ENCODE measurements at places on chromosomes 5 and 9.

DNA sequence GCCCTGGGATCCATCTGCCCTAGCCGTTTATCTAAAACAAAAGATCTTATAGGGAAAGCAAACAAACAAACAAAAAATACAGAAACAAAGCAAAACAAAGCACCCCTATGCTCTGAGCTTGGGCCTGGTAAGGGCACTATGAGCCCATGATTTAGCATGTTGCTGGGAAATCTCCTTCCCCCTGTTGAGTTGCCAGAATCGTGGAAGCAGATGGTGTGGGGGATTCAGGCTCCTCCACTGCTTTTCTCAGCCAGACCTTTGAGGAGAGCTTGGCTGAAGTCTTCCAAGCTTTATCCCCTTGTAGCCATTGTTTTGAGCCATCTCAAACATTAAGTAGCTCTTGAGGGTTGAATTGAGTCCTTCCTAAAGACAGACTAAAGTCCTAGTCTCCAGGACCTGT lies 29.9 kb downstream of the TMC1 start:
- no peak for DNase-seq

- DNase-seq, result no peak
Measured at GRCh38 chr9:134881313-134881670, 682 bp downstream of the FCN2 start.

GRCh38 chr9:69801989-69802388 lies 18.6 kb upstream of the CFAP95 start:
- no peak for DNase-seq

GRCh38 chr5:127673117-127673800 lies 24.4 kb downstream of the CTXN3 start:
- DNase-seq, result no peak

GRCh38 chr9:95189251-95190098 lies 128.0 kb downstream of the FANCC start:
- DNase-seq, result peak; percentile 54

GRCh38 chr5:144472221-144472620 lies 301.5 kb downstream of the KCTD16 start:
- DNase-seq, result no peak

- DNase-seq, result no peak
Measured at GRCh38 chr9:27117489-27118135, 8.6 kb downstream of the TEK start.

- DNase-seq, result no peak
Measured at GRCh38 chr5:33369485-33370465, 71.0 kb upstream of the TARS1 start.

DNA sequence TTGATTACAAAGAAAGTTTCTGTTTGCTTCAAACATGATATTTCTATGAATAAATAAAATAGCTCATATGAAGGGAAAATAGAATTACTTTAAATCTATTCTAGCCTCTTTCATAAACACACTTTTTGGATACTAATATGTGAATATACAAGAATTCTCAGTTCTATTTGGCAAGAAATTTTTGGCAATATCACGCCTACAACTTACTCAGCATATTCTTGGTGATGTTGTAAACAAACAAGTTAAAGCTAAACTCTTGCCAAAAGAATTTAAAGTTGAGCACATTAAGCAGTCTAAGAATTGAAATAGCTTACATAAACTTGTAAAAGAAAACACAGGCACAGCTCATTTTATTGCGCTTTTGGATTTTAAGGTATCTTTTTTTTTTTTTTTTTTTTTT lies 209.8 kb downstream of the CDH12 start:
- DNase-seq, result no peak

DNA sequence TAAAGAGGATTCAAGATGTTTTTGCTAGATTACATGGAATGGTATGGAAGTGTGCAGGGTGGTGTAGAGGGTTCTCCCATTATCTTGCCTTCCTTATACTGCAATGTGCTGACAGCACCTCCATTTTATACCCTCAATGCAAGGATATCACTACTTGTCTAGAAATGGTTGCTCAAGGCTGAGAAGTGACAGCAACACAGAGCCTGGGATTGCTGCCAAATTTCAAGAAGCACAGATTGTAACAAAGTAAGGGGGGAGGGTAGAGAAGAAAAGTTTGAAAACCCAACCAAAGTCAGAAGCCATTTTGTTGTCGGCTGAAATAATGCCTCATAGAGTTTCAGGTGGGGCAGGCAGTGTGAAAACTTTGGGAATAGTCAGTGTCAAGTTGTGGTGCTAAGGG lies 29.8 kb downstream of the PCDHAC2 start:
- no peak for DNase-seq

DNA sequence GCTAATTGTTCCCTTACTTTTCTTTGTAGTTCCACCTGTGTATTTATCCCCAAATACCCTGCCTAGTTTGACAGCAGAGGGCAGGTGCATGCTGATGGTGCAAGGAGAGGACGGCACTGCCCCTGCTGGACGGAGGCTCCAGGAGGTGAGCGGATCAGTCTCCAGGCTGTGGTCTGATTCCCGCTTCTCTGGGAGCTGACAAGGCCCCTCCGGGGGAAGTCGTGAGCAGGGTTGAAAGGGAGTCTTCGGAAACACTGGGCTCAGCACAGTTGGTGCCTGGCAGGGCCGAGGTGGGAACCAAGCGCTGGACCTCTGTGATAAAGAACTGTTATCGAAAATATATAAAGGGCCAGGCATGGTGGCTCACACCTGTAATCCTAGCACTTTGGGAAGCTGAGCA lies 52.9 kb downstream of the RASGEF1C start:
- DNase-seq, result no peak

DNA sequence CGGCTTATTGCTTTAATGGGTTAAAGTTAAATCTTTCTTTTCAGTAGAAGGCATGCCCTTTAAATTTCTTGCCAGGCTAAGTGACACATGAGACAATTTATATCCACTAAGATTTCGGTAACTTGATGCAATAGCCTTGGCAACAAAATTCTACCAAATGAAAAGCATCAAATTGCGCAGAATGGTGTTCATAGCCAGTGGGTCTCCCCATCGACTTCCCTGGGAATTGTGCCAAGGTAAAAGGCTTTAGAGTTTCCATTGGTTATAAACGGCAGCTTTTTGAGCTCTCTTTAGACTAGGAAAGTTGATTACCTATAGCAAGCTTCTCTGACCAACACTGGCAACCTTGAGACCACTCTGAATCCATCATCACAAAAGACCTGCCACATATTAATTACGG lies 358.4 kb downstream of the ARRDC3 start:
- DNase-seq, result no peak

DNA sequence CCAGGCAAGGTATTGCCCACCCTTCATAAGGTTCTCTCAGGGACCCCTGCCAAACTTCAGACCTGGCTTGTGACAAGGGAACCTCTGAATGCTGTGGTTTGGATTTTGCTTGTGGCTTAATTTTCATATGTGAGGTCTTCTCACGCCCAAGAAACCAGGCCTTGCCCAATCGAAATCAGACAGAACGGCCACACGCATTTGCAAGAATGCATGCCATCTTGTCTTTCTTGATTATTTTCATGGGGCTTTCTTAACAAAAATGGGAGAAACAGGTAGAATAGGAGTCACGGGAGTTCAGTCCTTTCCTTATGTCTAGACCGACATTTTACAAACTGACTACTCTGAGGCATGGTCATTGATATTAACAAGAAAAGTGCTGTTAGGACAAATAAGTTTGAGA lies 170.2 kb upstream of the PAPPA start:
- DNase-seq, result no peak

- DNase-seq, result no peak
Measured at GRCh38 chr9:131754846-131755245, 15.0 kb upstream of the RAPGEF1 start.

DNA sequence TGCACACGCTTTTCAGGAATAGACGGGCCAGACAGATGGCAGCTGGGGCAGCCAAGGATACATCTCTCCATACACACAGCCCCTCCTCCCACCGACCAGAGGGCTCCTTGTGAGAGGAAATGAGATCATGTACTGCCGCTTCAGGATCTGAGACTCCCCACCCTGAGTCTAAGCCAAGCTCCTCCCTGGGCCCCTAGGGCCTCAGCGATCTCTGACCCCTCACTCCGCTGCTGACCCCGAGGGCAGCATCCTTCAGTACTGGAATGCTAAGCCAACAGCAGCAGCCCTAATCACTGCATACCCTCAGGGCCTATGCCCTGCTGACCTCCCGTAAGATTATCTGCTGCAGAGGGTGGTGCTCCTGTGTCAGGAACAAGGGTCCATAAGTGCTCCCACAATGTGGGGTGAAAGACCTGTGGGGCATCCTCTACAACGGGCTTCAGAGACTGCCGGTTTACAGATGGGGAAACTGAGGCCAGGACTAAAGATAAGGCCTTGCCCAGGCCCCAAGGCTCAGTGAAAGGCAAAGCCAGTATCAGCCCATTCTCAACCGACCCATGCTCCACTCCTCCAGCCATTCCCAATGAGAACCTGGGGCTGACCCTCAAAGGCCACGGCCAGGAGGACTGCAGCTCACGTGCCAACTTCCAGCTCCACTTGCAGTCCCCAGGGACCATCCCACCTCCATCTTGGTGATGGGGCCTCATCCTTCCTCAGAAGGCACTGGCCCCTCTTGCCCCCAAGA lies 37.5 kb downstream of the BICD2 start:
- DNase-seq, result no peak

DNA sequence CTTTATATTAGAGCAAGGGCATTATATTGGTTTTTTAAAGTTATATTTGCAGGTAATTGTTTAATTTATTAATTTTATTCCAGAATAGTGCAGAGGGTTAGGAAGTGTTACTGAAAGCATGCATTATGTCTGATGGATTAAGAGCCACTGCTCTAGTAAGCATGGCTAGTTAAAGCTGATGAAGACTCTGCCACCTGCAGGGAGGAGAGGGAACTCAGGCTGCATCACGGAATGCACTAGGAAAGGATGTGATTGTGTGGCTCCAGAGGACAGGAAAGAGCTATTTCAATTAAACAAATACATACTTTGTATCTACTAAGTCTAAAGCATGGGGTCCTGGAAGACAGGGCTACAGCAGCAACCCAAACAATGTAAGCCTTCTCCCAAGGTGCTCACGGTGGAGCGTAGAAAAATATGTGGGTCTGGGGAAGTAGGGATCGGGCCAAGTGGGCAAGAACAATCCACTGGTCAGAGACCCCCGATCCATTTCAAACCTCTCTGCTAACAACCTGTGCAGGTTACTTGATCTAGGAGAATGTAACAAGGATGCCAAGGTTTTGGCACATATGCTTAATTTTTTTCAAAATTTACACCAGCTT lies 15.3 kb upstream of the GRXCR2 start:
- DNase-seq, result peak; percentile 14

DNA sequence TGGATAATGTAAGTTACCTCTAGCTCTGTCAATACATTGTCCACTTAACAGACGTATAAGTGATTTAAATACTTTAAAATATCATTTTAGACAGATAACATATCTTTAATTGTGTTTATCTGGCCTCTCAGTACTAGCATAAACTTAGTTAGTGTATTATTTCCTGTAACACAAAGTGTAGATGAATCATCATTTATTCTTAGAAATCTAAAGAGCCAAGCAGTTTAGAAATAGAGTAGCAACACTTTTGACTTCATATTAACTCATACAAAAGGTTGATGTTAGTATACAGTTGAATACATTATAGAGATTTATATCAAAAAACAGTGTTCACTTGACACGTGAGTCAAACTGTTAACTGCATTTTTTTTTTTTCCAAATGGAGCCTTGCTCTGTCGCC lies 18.0 kb downstream of the NCBP1 start:
- DNase-seq, result no peak

GRCh38 chr5:96384353-96384752 lies 48.7 kb downstream of the PCSK1 start:
- no peak for DNase-seq

DNA sequence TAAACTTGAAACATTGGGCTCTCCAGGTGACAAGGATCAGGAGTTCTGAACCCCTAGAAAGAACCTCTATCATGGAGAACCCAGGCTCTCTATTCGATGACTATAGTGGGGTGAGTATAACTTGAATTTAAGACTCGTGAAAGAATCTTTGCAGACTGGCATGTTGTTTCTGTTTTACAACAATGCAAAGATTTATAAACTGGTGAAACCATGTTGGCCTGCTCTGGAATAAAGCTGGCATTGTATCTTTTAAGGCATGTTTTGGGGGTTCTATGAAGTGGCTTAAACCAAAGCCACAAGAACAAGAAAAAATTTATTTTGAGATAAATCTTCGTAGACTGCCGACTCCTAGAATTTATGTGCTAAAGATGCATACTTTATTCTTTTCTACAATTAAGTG lies 9.8 kb upstream of the GDNF start:
- no peak for DNase-seq

DNA sequence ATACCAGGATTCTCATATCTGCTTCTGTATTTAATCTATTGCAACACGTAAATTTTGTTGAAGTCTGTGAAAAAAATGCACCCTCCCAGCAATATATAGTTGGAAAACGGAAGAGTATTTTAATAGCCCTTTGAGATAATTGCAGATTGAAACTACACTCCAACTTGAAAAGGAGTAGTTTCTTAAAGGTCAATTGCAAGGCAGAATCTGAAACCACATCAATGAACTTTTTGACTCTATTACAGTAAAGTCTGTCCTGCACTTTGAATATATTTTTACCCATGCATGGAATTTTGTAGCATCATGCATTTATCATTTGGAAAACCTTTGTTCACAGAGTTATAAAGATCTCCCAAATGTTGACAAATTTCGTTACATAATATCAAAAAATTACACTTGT lies 311.6 kb upstream of the NREP start:
- no peak for DNase-seq

DNA sequence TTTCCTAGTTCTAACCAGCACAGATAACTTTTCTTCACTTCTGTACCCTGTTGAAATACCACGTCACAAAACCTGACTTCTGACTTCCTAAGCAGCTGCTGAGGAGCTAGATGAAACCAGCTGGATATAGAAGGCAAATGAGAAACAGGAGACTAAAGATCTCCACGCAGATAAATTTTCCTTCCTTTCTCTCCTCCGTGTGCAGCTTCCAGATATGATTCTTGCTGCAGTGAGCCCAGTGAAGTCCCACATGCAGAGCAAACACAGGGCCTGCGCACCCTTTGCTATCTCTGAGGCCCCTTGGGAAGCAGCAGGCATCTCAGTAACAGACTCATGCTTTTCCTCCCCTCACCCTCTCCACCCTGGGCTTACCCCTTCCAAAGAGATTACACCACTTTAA lies 1638.3 kb downstream of the MAT2B start:
- DNase-seq, result no peak

DNA sequence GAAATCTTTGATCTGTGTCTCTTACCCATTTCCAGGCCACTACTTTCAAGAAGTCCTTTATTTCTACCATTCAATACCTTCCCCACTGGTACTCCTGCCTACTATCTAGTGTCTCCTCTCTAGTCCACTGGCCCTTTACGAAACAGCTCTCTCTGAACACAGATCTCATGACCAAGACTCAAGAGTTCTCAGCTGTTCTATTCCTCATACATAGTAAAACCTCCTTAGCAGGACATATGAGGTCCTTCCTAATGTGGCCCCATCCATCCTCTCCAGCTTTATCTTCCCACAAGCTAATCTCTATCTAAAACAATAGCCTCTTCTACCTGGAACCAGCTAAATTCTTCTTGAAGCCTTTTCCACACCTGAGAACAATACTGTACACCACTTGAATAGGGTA lies 2.6 kb downstream of the TEX10 start:
- DNase-seq, result no peak
